ENCODE measurements at places on chromosomes 5 and 9. TPM values are rescaled to one million over a fixed set of nuclear protein-coding genes. Genes with fewer than 3 reads are reported as not detected.
A peak's percentile ranks its signal among the peaks of the same experiment; 100 is the strongest.

GRCh38 chr5:170469414-170469813 lies 34.4 kb upstream of the KCNIP1 start:
- DNase-seq, result no peak

DNA sequence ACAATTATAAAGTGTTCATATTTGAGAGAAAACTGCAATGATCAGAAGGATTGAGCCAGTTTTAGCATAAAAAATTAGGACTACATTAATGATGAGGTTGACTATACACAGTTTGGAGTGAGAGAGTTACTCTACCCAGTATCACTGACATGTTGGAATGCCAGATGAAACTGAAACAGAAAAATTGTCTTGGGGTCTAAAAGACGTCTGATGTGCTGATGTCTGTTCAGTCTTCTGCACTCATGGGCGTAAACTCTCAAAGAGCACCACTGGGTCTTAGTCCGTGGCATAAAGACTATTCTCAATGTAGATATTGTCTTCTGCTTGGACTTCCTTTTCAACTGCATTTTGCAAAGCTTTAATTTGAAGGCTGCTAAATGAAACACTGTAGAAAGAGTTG lies 29.5 kb downstream of the HAVCR1 start:
- no peak for DNase-seq

- DNase-seq, result no peak
These were observed 221.7 kb downstream of the PBX3 start for GRCh38 chr9:125968714-125969374.

- DNase-seq, result no peak
These were observed 19.5 kb upstream of the IRF1 start for GRCh38 chr5:132510076-132510475.

DNA sequence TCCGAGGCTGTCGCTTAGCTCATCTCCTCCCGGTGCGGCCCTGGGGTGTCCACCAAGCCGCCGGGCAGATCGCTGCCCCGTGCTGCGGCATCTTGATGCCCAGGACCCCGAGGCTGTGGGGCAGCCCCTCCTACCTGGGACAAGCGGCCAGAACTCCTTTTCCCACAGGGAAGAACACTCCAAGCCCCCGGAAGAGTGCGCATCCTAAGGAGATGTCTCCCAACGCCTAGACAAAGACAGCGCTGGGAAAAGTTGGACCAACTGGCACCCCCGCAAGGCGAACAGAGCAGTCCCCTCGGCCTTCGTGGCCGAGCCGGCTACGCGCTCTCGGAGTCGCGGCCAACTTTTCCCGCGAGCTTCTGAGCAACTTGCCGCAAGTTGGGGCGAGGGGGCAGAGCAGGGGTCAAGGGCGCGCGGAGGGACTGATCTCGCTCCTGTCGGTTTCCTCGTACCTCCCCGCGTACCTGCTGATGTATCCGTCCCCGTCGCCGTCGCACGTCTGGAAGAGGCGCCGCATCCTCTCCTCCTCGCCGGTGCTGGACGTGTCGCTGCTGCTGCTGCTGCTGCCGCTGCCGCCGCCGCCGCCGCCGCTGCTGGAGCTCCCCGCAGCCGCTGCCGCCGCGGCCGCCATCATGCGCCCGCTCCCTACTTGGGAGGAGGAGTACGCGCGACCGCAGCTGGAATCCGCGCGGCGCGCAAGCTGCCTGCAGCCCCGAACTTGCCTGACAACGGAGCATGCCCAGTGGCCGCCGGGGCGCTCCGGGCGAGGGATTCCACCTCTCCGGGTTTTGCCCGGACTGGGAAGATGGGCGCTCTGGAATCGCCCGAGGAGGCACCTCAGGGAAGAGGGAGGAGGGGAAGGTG lies at the start of gene MCC:
MCC (minus strand) TSS at position 673 of the 864 bp plus-strand sequence.
- DNase-seq, result peak; percentile 74

GRCh38 chr5:62680121-62680520 lies 101.5 kb downstream of the LRRC70 start:
- DNase-seq, result no peak

DNA sequence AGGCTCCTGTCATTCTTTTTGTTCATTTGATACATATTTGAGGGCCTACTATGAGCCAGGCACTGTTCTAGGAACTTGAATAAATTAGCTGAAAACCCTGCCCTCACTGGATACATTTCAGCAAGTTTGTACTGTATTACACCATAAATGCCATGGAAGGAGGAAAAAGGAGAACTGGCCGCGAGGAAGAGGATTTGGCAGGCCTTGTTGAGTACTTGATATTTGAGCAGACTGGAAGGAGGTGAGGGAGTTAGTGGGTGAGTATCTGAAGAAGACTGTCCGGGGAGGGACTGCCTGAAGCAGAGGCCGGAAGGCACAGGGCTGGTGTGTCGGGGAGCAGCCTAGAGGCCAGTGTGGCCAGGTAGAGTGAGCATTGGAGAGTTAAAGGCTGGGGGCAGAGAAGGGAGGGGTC lies 4.5 kb downstream of the SNX30 start:
- no peak for DNase-seq

DNA sequence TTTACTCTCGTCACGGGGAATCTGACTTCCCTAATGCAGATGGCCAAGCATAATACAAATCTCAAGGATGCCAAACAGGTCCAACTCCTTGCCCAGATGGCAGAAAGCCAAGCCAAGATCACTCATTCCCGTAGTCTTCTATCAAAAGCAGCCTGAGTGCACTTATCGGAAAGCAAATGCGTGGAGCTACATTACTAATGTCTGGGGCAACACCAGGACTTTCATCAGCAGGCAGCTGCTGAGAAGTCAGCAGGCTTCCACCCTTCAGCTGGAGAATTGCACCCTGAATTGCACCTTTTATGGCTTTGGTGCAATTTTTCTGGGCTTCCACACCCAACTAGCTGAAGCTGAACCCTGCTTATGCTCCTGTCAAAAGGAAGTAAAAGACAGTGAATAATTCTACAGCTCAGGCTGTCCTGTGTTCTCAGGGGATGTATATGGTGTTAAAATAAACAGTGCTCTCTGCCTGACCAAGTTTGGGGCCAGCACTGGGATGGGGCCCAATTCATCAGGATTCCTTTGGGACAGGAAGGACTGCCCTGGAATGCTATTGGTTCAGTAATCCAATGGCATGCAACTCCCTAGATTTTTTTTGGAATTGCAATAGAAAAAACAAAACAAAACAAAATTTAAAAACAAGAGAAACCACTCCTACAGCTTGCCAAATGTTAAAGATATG lies 92.6 kb downstream of the DPYSL3 start:
- peak; percentile 26 for DNase-seq

GRCh38 chr5:14351845-14352712 lies 208.9 kb downstream of the TRIO start:
- DNase-seq, result peak; percentile 59

- no peak for DNase-seq
These were observed 282.6 kb downstream of the BRINP1 start for GRCh38 chr9:119086590-119086989.

DNA sequence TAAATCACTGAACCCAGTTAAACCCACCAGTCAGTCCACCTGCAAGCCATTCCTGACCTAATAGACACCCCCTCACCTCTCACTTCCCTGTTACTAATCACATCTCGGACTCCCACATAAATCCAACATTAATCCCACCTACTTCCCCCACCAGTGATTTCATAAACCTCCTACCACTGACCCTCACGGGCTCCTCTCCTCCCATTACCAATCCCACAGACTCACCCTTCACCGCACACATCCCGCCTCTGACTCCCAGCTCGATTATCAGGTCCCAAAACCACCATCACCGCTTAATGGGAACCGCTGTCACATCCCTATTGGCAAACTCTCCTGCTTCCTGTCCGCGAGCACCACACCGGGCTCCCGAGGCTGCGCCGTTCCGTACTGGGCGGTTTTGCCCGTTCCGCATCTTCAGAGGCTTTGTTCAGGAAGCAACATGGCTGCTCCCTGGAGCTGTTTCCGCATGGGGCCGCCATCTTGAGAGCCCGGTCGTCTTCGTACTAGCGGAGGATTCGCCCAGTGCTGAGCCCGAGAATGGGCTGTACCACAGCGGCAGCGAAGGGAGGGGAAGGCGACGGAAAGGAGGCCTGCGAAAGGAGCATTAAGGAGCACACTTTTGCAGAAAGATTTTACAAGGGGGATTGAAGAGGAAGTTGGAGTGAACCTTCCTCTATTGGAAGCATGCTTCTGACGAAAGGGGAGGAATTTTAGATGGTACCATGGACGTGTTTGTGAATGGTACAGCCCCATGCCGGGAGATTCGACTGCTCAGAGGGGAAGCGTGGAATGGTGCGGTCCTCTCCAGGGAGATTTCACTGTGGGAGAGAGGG lies at the start of gene ZNF300:
ZNF300 (minus strand) TSS at position 502 of the 833 bp plus-strand sequence. CDS start 1,825 bp downstream, outside the sequence.
- peak; percentile 88 for DNase-seq

DNA sequence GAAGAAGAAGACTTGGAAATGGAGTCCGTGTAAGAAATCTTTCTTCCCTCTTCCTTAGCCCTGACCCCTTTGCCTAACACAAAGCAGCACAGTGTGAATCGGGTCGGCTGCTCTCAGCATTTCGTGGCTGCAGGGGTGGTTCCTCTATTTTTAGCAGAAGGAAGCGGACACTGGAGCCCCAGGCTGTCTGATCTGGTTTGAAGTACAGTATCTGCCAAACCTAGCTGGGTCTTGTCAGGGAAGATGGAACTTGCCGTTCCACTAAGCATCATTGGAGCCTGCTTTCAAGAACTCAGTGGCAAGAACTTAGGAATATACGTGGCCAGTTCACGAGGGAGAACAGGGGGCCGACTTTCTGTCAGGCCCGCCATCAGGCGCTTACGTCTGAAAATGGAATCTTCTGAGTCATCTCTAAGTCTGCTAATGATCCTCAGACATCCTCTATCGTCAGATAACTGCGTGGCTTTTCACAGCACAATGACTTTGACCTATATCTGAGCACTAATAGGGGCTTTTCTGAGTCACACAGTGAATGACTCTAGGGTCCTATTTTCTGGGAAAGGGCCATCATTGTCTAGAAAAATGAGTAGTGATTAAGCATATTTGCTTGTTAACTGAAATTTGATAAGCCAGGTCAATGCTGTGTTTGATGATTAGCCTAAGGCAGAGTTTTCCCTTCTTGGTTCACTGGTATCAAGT lies 43.3 kb upstream of the NCS1 start:
- DNase-seq, result peak; percentile 71

- DNase-seq, result no peak
These were observed 10.5 kb downstream of the LNPEP start for GRCh38 chr5:96946381-96946780.

GRCh38 chr5:54480296-54480695 lies 24.8 kb downstream of the HSPB3 start:
- DNase-seq, result no peak

- no peak for DNase-seq
These were observed 226.6 kb upstream of the SLC24A2 start for GRCh38 chr9:20015427-20015931.

GRCh38 chr9:118473521-118473920 lies 769.3 kb downstream of the TLR4 start:
- no peak for DNase-seq

DNA sequence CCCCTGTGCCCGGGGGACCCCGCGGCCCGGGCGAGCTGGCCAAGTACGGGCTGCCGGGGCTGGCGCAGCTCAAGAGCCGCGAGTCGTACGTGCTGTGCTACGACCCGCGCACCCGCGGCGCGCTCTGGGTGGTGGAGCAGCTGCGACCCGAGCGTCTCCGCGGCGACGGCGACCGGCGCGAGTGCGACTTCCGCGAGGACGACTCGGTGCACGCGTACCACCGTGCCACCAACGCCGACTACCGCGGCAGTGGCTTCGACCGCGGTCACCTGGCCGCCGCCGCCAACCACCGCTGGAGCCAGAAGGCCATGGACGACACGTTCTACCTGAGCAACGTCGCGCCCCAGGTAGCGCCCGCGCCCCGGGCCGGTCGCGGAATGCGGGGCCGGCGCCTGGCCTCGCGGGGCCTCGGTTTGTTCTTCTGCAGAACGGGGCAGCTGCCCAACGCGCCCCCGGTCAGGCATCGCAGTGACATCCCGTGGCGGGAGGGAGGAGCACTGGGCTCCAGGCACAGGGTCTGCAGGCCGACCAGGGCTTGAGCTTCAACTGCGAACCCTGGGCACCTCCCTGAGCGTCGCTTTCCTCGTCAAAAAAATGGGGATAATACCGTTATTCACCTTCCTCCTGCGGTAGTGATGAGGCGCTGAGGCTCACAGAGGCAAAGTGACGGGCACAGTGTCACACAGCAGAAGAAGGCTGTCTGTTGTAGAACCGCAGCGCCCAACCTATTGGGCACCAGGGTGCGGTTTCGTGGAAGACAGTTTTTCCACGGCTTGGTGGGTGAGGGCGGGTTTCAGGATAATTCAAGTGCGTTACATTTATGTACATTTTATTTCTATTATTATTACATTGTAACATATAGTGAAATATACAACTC lies 777 bp downstream of the ENDOG start:
- no peak for DNase-seq

DNA sequence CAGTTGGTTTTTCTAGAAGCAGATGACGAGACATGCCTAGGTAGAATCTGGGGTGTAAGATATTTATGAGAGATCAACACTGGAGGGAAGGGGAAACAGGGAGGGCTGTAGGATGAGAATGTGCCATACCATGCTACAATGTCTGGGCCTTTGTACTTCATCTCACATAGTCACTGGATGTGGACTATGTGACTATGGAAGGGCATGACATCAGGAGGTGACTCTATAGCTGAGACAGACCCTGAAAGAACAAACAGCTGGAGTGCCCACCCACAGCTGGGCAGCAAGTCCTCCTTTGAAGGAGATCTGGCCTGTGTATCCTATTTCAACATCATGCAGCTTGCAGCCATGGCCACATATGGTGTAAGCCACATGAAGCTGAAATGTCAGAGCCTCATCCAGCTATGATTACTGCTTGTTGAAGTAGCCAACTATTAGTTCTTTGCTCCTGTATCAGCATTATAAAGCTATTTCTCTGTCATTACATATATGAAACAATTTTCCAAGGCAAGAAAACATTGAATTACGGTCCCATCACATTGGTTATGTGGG lies 46.2 kb upstream of the KIF2A start:
- no peak for DNase-seq

GRCh38 chr9:3458806-3459475 lies 66.9 kb downstream of the RFX3 start:
- DNase-seq, result no peak

- DNase-seq, result no peak
These were observed 338.2 kb upstream of the TLE4 start for GRCh38 chr9:79233542-79233941.

DNA sequence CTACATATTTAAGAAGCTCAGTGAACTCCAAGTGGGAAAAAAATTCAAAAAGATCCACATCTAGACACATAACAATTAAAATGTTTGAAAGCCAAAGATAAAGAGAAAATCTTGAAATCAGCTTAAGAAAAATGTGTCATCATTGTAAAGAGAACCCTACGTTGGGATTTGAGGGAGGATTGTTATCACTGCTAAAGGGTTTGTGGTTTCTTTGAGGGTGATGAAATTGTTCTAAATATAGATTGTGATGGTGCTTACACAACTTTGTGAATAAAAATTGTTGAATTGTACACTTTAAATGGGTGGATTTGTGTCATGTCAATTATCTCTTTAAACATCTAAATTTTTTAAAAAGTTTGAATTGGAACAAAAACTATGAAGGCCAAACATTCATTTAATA lies 92.2 kb upstream of the ADAMTS19 start:
- DNase-seq, result no peak

- no peak for DNase-seq
These were observed 1.8 kb downstream of the TLX3 start for GRCh38 chr5:171310819-171311321.

Gene GDA
- polyA plus RNA-seq, result 0.15 TPM

Gene CATSPER3
- polyA plus RNA-seq, result 1.0 TPM

Gene GPR151
- not detected for polyA plus RNA-seq

Gene ROR2
- 0.44 TPM for polyA plus RNA-seq

Gene ZMYND19
- 13.9 TPM for polyA plus RNA-seq

Gene SPOCK1
- 23.6 TPM for polyA plus RNA-seq

Gene NPR2
- polyA plus RNA-seq, result 25.5 TPM
